ENCODE measurements at places on chromosomes 3 and 15.

DNA sequence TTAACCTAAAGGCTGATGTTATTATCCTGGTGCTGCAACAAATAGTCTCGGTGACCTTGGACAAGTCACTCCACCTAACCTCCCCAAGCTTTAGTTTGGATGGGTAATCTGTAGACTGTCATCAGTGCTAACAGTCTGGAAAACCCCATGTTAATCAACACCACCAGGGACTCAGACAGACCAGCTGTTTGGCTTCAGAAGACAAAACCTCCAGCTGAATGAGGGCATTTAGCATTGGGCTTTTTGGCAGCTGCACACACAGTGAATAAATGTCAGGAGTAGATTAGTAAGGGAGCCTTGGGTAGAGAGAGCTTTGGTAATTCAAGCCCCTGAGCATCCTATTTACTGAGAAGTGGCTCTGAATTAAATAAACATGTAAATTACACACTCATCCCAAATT, 24.9 kb upstream of the C3orf80 start:
- DNase-seq, result no peak

DNA sequence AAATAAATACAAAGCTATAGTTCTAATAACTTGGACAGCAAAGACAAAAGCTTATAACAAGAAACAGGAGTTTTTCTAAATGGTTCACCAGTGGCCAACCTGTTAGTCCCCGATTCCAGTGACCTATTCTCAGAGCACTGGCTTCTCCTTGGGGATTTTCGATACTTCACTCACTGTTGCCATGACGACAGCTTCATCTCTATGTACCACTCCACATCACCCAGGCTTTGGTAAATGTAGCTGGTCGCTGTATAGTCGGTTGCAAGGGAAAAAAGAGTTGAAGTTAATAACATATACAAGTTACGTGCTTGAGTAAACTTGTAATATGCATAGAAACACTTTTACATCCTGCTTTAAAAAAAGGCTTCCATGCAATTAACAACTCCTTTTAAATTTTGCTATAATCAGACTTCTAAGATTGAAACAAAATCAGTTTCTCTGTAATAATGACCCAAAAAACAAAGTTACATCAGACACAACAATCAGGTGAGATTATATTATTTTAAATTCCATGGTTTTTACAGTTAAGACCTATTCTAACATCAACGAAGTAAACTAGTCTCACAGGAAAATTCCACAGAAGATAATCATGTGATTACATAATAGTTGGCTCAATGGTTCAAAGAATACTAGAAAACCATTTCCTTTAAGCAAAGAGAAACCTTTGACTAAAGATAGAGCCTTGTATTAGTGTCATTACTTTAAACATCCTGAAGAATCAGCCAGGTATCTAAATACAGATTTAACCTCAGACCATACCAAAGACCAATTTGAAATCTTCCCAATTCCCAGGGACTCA, 2.9 kb downstream of the CCNL1 start:
- no peak for DNase-seq

DNA sequence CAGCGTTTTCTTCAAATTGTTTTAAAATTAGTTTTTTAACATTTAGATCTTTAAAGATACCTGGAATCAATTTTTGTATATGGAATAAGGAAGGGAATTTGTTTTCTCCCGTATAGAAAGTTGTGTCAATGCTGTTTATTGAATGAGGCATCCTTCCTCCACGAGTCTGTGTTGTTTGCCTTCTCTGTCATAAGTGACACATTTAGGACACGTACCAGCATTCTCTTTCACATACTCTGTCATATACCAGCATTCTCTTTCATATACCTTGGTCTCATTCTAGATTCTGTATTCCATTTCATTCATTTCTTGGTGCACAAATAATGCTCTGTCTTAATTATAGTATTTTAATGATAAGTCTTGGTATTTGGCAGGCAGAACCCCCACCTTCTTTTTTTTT, 10.3 kb downstream of the ATP11B start:
- no peak for DNase-seq

GRCh38 chr15:33314069-33314468, 3.3 kb downstream of the RYR3 start:
- no peak for DNase-seq

- no peak for DNase-seq
Observed at GRCh38 chr3:143471705-143472104, 352.1 kb downstream of the CHST2 start.

DNA sequence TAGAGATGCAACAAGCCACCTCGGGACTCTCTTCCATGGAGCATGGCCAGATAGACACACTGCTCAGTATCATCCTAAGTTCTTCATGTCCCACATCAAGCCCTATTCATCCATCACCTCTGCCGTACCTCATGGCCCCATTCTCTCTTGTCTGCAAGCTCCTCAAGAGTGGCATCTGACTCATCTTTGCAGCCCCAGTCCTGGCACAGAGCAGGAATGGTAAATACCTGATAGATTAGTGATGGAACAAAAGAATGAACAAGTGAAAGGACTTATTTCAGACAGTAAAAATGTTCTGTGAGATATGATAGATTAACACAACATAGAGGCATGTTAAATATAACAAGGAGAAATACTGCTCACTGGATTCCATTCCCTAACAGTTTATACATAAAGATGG, 176.4 kb downstream of the ISL2 start:
- no peak for DNase-seq

GRCh38 chr15:92068121-92068520, 214.6 kb downstream of the SLCO3A1 start:
- peak; percentile 8 for DNase-seq

DNA sequence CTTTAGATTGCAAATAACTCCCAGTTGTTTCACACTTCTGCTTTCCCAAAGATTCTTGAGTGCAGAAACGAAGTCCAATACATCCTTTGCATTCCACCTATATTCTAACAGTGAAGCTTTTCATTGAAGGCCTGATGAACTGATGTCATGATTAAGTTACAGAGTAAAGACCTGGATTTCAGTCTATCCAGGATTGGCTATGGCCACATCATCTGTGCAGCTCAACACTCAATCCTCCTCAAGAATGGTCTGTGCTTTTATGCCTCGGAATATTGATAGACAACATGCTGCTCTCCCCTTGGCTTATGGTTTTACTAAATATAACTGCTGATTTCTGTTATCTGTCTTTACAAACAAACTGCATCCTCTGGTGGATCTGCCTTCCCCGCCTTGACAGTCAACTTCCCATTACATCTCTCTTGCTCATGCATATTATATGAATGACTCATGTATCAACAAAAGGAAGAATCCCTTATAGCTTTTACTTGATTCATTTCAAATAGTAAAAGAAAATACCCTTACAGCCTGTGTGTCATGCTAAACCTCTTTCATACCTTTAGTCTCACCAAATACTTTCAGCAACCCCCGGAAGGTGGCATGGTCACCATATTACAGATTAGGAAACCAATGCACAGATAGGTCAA, 59.5 kb downstream of the SCN11A start:
- DNase-seq, result no peak

DNA sequence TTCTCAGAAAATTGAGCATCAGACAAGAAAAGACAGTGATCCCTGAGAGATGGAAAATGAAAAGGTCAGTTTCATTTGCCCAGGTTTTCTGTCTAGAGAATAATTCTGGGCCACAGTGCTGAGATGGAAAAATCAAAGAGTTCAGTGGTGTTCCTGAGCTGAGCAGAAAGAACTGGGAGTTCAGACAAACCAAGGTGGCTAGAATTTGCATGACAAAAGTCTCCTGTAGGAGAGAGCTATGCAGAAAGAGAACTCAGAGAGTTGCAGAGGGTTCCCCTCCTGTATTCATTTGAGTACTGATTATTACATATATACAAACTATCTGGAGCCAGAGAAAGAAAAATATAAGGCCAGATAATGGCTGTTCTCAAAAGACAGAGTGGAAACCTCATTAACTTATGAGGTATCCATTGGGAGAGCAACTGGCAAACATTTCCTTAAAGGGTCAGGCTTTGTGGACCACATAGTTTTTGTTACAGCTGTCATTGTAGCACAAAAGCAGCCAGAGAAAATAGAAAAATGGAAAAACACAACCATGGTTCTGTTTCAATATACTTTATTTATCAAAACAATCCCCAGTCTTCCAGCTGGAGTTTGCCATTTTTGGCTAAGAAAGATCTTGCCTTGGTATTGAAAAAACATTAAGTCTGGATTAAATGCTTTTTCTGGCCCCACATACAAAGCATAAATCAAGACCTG, 1004.1 kb downstream of the TBL1XR1 start:
- DNase-seq, result no peak

DNA sequence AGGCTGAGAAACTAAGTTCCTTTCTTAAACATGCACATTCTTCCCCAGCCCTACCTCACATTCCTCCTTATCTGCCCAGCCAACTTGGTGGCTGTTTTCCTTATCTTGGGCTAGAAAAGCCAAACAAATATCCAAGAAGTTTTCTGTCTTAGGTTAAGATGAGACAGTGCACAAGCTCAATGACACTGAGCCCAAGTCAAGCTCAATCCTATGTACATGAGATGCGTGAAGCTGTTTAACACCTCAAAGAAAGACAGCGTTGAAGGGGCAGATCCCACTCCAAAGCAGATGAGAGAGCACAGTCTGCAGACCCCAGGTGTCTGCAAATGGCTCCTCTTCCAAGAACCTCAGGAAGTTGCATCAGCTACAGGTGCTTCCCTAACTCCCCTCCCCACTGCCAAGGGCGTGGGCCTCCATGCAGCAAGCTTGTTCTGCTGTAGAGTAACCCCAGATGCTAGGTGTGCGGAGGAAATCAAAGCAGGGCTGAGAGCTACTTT, 16.6 kb downstream of the LRRC2 start:
- DNase-seq, result no peak
